ENCODE measurements at places on chromosomes 2 and 18.

DNA sequence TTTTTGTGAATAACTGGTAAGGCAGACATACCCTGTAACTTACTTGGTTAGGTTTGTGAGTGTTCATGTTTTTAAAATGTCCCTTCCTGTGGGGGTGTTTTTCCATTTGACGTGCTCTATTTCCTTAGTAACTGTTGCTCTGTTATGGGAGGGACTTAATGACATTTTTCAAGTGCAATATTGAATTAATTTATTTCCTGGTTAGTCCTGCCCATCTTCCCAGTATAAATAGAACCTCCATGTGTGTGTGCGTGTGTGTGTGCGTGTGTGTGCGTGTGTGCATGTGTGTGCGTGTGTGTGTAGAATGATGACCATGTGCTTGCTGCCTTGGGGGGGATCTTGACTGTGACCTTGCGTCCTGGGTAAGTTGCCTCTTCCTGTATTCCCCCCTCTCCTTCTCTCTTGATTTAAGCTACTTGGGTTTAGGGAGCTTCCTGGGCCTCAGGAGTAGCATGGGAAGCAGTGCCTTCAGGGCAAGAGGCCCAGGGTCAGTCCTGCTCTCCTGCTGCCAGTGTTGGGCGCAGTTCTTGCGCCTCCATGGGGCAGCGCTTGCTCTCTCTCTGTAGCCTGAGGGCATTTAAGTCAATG, 163.9 kb downstream of the LDLRAD4 start:
- DNase-seq = peak; percentile 49

- DNase-seq = no peak
These were observed 433.6 kb downstream of the LPIN1 start for GRCh38 chr2:12180031-12180430.

GRCh38 chr2:5834501-5834900, 142.3 kb downstream of the SOX11 start:
- DNase-seq = no peak

GRCh38 chr2:12884713-12885282, 168.1 kb downstream of the TRIB2 start:
- DNase-seq = peak; percentile 49

DNA sequence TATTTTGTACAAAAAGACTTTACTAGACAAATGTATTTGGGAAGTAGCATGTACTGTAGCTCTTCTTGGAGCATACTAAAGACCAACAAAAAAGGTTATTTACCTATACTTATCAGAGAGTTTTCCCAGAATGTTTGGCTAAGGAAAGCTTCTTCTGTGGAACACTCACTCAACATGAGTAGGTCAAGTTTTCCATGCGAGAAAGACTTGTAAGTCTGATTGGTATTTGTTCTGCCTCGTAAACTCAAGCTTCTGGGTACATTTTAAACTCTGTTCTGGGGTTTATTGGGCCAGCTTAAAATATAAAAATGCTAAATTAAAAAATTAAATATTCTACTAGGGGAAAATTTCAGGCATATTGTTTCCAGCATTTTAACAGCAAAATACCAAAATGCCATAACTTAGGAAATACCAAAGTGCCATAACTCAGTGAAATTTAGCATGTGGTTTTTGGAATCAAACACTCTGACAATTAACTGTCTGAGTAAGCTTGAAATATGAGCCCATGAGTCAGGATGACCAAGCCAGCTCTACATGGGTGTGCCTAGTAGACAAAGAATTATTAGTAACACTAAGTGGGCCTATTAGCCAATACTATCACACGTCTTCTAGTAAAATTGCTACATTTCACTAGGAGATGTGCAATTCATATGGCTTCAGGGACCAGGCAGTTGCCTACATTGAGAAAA, 47.3 kb upstream of the SERPINE2 start:
- DNase-seq = peak; percentile 6

DNA sequence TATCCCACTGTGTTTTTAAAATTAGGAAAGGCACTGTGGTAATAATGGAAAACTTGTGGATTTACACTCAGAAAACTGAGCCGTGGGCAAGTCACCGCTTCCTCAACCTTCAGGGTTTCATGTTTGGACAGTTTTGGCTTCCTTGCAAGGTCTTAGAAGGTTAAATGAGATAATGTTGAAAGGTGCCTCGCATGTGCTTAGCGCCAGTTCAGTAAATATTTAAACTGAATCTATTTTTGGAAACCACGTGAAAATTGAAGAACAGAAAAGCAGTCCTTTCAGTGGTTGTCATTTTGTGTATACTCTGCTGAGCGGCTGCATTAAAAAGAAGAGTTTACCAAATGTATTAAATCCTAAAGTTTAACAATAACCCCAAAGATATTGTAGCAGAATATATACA, 15.2 kb upstream of the AGAP1 start:
- no peak for DNase-seq

GRCh38 chr2:232162187-232162586, 200.7 kb downstream of the DIS3L2 start:
- DNase-seq = no peak

DNA sequence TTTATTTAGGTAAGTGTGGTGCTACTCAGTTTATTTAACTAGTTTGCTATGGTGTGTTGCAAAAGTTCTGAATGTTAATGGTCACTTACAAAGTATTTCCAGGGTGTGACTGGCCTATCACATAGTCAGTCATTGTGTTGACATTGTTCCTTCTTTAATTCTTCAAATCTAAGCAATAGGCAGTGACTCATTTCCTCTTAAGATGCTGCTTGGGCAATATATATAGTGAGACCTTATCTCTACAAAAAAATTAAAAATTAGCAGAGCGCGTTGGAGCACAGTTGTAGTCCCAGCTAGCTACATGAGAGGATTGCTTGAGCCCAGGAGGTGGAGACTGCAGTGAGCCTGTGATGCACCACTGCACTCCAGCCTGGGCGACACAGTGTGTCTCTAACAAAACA, 5.8 kb upstream of the CCDC88A start:
- DNase-seq = peak; percentile 82

- no peak for DNase-seq
These were observed 811.3 kb downstream of the CPS1 start for GRCh38 chr2:211367711-211368110.

- no peak for DNase-seq
These were observed 194.3 kb upstream of the ERBB4 start for GRCh38 chr2:212732860-212733259.

DNA sequence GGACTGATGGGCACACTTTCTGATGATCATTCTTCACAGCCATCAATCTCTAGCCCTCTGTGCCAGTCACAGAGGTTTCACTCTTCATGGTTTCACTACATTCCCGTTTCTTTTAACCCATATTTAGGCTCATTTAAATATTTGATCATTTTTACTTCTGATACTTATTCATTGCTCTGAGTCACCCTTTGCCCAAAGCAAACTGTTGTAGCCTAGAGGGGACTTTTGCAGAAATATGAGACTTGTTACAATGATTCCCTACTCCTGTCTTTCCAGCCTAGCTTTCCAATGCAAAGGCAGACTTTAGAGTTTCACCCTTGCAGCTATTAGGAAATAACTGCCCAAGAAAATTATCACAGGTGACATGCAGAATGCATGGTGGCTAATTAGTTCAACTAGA, 444.2 kb downstream of the PTPRM start:
- DNase-seq = no peak

GRCh38 chr2:64930258-64930671, 58.9 kb upstream of the SLC1A4 start:
- peak; percentile 70 for DNase-seq

GRCh38 chr2:162379719-162380580, 36.0 kb downstream of the GCA start:
- no peak for DNase-seq

DNA sequence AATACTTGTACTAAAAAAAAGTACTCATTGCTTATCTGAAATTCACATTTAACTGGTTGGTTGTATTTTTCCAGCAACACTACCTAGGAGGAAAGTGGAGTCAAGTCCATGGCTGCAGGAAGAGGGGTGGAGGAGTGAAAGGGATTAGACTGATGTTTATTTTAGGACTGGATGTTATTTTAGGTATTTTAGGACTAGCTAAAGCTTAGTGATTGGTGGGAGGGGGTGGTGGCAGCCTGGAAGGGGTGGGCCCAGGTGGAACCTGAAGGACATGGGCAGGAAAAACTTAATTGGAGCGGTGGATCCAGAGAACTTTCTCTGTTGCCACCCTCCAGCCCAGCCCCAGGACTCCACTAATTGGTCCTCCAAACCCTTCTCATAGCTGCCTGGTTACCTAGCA, 3.9 kb upstream of the TMBIM1 start:
- no peak for DNase-seq

DNA sequence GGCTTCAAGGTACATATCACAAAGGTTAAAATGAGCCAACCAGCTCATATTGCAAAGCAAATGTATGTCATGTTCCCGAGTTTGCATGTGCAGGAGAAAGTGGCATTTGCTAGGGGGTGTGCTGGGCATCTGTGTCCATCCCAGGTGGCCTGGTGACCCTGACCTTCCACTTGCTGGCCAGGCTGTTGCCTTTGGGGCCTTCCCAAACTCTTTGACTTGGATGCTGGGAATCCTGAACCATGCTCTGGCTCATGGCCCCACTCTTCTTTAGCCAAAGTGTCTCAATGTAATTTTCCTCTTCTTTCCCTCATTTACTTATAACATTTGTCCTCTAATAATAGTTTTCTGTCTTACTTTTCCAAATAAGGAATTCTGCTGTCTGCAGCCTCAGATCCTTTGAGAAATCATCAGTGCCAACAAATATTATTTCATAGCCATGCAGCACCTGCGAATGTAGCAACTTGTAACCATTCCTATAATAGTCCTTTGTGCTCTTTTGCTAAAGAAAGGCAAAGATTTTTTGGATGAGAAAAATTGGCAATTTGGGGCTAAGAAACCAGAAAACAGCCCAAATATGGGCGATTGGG, 64.2 kb downstream of the MTCL1 start:
- DNase-seq = no peak

DNA sequence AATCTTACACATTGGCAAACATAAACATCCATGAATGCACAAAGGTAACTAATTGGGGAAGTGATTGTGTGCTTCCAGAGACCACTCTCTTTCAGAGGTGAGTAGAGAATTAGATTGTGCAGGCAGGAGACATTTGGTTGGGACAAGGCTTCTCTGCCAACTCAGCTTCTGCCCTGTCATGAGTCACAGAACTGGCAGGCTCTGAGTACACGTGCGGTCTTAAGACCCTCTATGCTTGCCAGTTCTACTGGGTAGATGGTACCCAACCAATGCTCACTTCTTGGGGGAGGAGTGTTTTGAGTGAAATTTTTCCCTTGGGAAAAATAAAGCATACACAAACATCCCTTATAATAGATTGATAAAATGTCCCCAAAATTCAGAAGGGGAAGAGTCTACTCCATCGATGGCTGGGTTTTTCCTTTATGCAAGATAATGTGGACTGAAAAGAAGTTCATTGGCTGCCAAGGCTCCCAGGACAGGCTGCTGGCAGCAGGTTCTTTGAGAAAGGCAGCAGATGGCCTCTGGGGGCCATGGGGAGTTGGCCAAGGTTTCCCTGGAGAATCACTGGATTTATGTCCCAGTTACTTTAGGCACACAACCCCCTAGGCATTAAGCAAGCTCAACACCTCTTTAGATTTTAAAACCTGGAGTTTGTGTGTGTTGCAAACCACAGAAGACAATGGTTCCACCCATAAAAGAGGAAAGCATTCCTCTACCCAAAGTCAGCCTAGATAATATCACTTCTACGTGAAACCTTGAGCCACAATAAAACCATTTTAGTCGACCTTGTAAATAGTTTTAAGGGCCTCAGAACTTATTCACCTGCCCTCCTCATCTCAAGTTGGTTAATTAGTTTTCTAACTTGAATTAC, 417.0 kb downstream of the TXNL1 start:
- DNase-seq = no peak

DNA sequence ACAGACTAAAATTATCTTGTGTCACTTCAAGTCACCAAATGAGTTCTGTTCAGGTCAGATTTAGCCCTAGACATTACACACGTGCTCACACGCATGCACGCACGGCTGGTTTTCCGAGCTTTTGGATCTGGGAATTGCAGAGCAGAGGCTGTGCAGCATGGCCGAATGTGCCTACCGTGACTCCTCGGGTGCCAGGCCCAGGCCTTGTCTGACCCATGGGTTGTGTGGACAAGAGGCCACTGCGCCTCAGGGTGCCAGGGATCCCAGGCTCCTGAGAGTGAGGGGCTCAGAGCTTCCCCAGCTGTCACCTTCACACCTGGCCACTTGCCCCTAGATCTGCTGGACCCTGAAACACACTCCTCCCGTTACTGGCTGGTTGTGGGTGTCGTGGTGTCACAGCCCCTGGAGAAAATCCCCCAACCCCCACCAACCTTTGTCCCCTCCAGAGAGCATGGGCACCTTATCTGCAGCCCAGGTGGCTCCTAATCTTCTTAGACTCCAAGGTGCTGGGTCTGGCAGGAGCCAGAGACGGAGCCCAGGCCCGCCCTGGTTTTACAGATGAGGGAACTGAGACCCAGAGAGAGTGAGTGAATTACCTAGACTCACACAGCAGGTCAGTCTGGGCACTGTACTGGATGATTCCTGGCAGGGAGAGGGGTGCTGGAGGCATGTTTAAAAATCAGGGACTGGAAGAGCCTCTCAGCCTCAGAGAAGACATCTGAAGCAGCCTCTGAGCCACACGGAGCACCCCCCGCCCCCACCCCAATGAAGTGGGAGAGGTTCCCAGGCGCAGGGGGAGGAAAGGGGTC, 56.8 kb downstream of the ATOH8 start:
- DNase-seq = no peak

- DNase-seq = no peak
These were observed 122.9 kb upstream of the ACVR1C start for GRCh38 chr2:157751462-157752058.

DNA sequence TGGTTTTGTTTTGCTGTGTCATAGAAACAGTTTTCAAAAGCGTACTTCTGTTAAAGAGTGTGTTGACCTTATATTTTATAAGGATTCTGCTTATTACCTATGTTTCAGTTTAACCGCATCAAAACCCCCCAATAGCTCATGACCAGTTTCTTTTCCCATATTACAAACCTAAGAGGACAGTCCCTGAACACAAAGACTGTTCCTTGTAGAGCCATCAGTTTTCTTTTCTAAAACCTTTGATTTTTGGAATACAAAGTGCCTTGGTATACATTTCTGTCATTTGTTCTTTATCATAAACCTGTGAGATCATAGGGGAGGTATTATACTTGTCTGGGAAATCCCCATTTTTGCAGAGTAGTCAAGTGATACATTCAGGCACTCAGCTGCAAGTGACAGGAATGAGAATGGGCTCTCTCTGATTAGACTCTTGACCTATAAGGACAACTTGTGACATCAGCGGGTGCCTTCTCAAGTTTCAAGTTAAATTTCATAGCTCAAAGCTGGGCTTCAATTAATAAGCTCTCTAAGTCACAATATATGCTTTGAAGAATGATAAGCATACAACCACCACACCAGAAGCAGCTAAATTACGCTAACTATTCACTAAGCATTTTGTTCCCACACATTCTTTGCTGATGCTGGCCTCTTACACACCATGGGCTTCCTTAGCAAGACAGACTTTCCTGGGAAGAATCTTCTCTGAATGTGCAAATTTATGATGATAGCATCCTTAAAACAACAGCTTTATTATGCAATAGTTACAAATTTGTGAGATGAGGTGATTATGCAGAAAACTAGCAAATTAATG, 97.5 kb upstream of the CD302 start:
- DNase-seq = no peak

- no peak for DNase-seq
These were observed 209.8 kb upstream of the SH3BP4 start for GRCh38 chr2:234741976-234742375.
